Natural killer cell (primary cell): ENCODE measurements at places on chromosomes 2 and 18.

DNA sequence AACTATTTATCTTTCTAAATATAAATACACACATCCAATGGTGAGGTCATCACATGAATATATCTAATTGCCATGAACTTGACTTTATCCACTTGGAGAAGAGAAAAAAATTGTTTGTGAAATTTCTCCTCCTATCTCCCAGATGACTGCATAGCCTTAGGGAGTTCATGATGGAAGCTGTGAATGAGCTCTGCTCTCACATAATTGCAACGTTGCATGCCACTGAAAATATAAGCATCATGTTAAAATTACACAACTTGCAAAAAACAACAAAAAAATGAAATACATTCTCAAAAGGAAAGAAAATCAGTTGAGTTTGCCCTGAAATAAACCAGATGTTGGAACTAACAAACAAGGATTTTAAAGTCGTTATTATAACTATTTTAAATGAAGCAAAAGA is 50.6 kb upstream of the OSR1 start:
- no peak for DNase-seq

- DNase-seq = no peak
Observed at GRCh38 chr18:27735117-27735516, 441.8 kb downstream of the CDH2 start.

DNA sequence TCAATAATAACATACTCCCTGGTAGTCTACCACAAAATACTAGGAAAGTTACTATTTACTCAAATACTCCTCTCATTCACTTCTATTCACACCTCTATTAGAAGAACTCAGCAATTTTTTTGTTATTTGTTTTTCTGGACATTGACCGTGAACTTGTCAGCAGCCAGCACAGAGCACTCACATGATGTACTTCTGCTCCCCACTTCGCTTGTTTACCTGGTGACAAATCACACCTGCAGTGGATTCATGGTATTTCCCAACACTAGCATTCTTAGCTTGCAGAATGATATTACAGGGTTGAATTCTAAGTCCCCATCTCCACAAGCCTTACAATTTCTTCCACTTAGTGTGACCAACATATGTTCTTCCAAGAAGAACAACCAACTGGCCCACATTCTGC is 238.2 kb downstream of the SATB2 start:
- DNase-seq = no peak

DNA sequence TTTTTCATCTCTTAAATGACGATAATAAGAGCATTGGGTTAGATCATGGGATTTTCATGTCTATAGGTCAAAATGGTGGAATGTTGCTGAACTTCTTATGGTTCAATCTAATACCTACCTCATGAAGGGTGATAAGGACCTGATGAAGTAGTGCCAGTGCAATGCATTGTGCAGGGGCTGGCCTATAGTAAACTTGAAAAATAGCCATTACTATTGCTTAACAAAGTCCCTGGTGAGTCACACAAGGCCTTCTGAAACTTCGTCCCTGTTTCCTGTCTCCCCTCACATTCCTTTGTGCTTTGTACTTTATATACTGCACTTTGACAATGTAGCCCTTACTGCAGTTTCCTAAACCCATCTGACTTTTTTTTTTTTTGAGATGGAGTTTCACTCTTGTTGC is 515.9 kb downstream of the SLC4A3 start:
- DNase-seq = no peak

- DNase-seq = no peak
Observed at GRCh38 chr2:61443342-61444041, 27.4 kb downstream of the USP34 start.

GRCh38 chr18:50651334-50651733 is 91.4 kb downstream of the MAPK4 start:
- no peak for DNase-seq

DNA sequence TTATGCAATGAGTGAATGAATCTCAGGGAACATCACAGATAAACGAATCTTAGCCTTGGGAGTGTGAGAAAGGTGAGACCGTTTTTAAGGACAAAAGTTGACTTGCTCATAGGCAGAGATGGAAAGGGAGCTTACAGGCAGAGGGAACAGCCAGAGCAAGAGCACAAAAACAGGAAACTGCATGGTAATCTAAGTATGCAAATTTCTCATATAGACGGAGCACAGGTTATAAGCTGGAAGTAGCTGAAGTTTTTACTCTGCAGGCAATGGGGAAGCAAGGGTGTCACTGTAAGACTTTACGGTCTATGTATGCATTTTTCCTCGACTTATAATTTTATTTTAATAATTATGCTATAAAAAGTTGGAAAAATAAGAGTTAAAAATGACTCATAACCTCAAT is 44.8 kb upstream of the STRN start:
- DNase-seq = no peak

GRCh38 chr2:230866756-230867523 is 2.2 kb downstream of the ITM2C start:
- no peak for DNase-seq

- DNase-seq = no peak
Observed at GRCh38 chr2:219405958-219406860, 12.0 kb upstream of the DES start.

- peak; percentile 61 for DNase-seq
Observed at GRCh38 chr2:113198790-113199612, 25.2 kb downstream of the PSD4 start.

DNA sequence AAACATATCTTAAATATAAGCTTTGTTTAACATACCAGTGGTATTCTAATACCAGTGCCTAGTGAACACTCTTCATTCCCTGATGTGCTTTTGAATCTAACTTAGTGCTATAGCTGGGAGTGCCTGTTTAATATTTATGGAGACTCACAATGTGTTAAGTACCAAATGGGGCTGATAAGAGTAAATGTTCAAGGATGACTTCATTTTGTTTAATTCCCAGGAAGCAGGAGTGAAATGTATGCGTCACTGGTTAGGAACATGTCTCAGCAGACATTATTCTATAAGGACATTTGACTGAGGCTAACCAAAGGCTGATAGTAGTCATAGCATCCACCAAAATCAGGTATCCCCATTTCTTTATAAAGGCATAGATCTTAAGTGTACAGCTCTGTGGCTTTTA is 31.7 kb upstream of the LINC00305 start:
- no peak for DNase-seq

GRCh38 chr18:36349552-36349951 is 52.0 kb downstream of the FHOD3 start:
- DNase-seq = no peak

DNA sequence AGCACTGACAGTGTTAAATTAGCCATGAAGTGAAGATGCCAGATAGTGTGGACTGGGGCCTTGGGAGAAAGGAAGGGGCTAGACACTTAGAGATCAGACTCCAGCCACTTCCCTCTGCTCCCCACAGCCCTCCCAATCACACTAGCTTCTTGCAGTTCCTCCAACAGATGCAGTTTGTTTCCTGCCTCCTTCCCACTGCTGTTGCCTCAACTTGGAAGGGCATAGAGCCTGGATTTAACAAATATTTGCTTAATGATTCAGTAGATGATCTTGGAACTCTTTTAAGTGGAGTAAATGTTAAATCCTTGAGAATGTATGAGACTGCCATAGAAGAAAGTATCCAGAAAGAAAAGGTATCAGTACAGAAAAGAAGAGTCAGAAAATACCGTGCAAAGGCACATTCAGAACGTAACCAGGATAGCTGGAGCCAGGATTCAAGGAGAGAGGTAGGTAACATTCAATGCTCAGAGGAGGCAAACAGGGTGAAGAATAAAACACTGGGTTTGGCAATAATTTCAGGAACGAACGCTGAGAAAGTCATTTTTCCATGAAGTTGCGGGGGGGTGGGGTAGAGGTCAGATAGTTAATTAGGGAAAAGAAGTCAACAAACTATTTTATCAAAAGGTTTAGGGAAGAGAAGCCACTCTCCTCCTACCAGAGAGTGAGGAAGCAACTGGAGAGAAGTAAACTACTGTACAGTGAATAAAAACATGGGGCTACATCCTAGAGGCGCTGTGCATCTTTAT is 1.3 kb upstream of the BZW1 start:
- DNase-seq = no peak

GRCh38 chr2:234092344-234092743 is 41.8 kb downstream of the SPP2 start:
- DNase-seq = no peak
